ENCODE measurements at places on chromosomes 11 and 22. TPM values are rescaled to one million over a fixed set of nuclear protein-coding genes. Genes with fewer than 3 reads are reported as not detected.

Gene DEFB131B
- not detected for total RNA-seq

- no peak for DNase-seq
Measured at GRCh38 chr11:28632338-28632737, 524.1 kb downstream of the METTL15 start.

- DNase-seq: no peak
Measured at GRCh38 chr11:115745066-115745465, 240.9 kb upstream of the CADM1 start.

DNA sequence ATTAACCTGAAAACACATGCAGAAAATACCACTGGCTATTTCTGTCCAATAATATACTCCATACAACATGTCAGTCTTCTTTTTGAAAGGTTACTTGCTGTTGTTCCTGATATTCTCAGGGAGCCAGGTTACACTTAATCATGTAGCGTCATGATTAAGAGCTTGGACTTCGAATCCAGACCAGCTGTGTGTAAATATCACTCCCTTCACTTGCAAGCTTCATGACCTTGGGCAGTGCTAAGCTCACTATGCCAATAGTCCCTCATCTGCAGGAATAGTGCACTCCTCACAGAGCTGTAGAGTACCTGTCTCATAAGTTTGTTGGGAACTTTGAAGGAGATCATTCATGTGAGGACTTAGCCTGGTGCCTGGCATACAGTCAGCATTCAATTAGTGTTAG is 1.9 kb downstream of the HTR3B start:
- no peak for DNase-seq

GRCh38 chr22:46590334-46590733 is 29.9 kb upstream of the GRAMD4 start:
- DNase-seq: no peak

GRCh38 chr11:78127403-78127802 is 12.0 kb downstream of the ALG8 start:
- no peak for DNase-seq

GRCh38 chr22:40243891-40244290 is 66.2 kb downstream of the TNRC6B start:
- DNase-seq: no peak

GRCh38 chr11:115873813-115874212 is 369.6 kb upstream of the CADM1 start:
- no peak for DNase-seq

DNA sequence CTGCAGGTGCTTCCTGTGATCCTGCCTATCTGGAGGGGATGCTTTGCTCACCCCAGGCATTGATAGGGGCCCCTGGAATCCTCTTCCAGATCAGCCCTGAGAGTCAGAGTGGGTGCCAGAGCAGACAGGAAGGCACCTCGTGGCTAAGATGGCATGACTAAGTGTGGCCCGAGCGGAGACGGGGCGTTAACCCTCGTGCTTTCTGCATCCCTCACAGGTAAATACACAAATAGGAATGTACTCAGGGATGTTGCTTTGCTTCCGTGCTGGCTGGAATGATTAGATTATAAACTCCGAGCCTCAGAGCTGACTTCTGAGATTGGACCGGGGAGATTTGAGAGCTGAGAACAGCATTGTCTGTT is 312.7 kb upstream of the B3GAT1 start:
- no peak for DNase-seq

- DNase-seq: no peak
Measured at GRCh38 chr11:120279502-120279901, 39.6 kb downstream of the POU2F3 start.

Data from sciatic nerve (tissue), 2 donors.